ENCODE measurements at places on chromosomes 3 and 15.
A peak's percentile ranks its signal among the peaks of the same experiment; 100 is the strongest.

DNA sequence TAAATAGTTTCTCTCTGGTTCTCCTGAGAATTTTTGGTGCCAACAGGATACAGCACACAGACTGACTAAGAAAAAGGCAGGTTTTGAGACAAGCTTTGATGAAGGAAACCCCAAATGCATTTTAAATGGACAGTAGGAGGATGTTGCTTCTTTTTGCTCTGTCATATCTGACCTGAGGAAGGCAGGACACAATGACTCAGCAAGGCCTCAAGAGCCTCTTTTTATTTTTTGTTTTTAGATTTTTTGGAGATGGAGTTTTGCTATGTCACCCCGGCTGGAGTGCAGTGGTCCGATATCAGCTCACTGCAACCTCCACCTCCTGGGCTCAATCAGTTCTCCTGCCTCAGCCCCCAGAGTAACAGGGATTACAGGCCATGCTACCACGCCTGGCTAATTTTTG lies 16.9 kb upstream of the KNG1 start:
- no peak for DNase-seq

- DNase-seq: peak; percentile 93
These were observed 116.3 kb downstream of the CLSTN2 start for GRCh38 chr3:140051019-140051957.

DNA sequence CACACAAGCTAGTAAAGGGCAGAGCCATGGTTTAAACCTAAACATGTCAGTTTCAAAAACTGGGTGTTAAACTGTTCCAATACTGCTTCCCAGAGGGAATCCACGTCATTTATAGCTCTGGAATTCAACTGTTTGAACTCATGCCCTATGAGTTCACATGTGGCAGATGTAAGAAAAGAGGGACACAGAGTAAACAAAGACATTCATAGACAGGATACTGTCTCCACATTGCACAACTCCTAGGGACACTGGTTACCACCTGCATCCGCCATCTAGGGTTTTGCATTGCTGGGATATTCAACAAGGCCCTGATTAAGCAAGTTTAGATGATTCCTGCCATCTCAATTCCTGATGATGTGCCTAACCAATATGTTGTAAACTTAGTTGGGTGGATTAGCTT lies 134.1 kb upstream of the COL8A1 start:
- DNase-seq: no peak

DNA sequence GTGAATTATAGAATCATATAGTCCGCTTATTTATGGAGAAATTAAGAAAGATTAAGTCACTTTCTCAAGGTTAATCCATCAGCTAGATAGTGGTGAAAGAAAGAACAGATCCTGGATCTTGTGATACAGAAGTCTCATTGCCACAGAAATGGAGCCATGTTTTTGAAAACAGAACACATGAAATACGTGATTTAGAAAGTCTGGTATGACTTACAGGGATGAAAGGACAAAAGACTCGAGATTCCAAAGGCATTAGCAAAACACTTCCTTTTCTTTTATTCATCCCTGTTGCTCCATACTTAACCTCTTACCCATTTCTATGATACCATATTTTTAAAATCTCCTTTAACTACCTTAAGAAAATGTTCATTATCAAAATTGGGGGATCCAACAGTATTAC lies 40.0 kb upstream of the TEX9 start:
- no peak for DNase-seq

- DNase-seq: no peak
These were observed 26.5 kb downstream of the RTP1 start for GRCh38 chr3:187223799-187224198.

Measured in NCI-H524 (cell line).